Aorta (tissue), 5 donors: ENCODE measurements at places on chromosomes 2 and 18. TPM values are rescaled to one million over a fixed set of nuclear protein-coding genes. Genes with fewer than 3 reads are reported as not detected.

- H3K4me1 ChIP-seq = no peaks in the 10 kb centered on the region
- no peak for DNase-seq
- H3K27ac ChIP-seq = no peak overlapping the region
- H3K4me3 ChIP-seq = no peak overlapping the region
Measured at GRCh38 chr2:18156002-18156401, 277.5 kb downstream of the KCNS3 start.

DNA sequence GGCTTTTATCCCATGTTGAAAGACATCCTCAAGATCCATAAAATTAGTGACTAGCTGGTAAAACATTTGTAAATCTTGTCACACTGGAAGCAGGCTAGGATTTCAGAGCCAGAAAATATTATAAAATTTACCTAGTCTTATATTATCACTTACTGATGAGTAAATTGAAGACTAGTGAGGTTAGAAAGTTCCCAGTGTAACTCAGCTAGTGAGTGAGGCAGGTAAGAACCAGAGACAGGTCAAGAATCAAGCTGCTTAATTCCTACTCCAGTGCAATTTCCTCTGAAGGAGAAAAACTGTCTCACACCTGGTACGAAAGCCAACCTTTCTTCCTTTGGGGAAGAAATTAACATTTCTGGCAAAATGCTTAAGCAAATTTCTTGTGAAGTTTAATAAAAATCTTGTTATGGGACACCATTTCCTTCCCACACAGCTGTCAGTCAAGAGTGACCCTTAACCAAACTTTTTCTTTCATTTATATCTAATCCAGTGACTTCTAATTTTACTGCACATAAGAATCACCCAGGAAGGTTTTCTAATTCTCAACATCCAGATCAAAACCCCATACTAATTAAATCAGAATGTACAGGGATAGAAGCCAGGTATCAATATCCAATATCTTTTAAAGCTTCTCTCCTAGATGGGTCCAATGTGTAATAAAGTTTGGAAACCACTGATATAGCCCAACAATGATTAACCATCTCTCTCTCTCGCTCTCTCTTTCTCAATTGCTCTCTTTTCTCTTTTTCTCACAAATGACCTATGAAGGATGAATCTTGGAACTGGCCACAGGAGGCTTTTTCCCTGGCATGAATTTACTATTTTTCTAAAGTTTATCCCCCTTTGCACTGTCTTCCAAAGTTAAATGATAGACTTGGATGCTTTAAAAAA is 264.3 kb upstream of the SLC39A10 start:
- no peak overlapping the region for H3K4me3 ChIP-seq
- no peaks in the 10 kb centered on the region for H3K36me3 ChIP-seq
- H3K4me1 ChIP-seq = no peaks in the 10 kb centered on the region
- DNase-seq = no peak
- H3K27ac ChIP-seq = no peak overlapping the region

GRCh38 chr2:170026361-170026760 is 151.6 kb upstream of the MYO3B start:
- H3K27me3 ChIP-seq = no peaks in the 10 kb centered on the region
- H3K4me3 ChIP-seq = no peak overlapping the region
- H3K27ac ChIP-seq = no peak overlapping the region
- no peaks in the 10 kb centered on the region for H3K4me1 ChIP-seq
- no peak for DNase-seq
- H3K36me3 ChIP-seq = no peaks in the 10 kb centered on the region

GRCh38 chr2:166180951-166181812 is 53.4 kb upstream of the SCN1A start:
- no peaks in the 10 kb centered on the region for H3K27me3 ChIP-seq
- H3K27ac ChIP-seq = no peak overlapping the region
- no peak for DNase-seq
- no peak overlapping the region for H3K4me3 ChIP-seq

- H3K4me1 ChIP-seq = peaks cover 5% of the 10 kb centered on the region
- H3K4me3 ChIP-seq = no peak overlapping the region
- no peaks in the 10 kb centered on the region for H3K36me3 ChIP-seq
- H3K27me3 ChIP-seq = no peaks in the 10 kb centered on the region
Measured at GRCh38 chr18:34771958-34772357, 61.9 kb downstream of the DTNA start.

- no peak for DNase-seq
- peaks cover 3% of the 10 kb centered on the region for H3K4me1 ChIP-seq
- H3K4me3 ChIP-seq = no peak overlapping the region
- no peaks in the 10 kb centered on the region for H3K36me3 ChIP-seq
Measured at GRCh38 chr2:28676152-28676835, 75.3 kb upstream of the PPP1CB start.

DNA sequence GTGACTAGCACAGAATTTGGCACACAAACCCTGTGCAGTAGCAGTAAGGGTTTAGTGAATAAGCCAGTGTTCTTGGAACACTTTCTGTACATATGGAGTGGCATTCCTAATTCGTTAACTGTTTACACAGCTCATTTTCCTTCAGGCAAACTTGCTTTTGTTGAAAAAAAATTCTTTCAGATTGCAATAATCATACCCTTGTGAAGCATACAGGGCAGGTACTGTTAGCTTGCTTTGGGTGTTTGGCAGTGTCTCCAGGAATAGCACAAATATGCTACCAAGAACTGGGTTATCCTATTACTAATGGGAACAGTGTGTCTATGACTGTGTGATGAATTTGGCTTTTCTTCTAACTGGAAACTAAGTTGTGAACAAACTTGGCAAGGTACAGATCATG is 33.4 kb downstream of the UGP2 start:
- H3K27me3 ChIP-seq = no peaks in the 10 kb centered on the region
- no peak for DNase-seq
- peaks cover 26% of the 10 kb centered on the region for H3K4me1 ChIP-seq
- no peak overlapping the region for H3K27ac ChIP-seq
- no peak overlapping the region for H3K4me3 ChIP-seq

GRCh38 chr2:70712916-70713315 is 55.1 kb downstream of the ADD2 start:
- no peak for DNase-seq
- no peak overlapping the region for H3K4me3 ChIP-seq
- H3K27ac ChIP-seq = no peak overlapping the region
- no peaks in the 10 kb centered on the region for H3K36me3 ChIP-seq

DNA sequence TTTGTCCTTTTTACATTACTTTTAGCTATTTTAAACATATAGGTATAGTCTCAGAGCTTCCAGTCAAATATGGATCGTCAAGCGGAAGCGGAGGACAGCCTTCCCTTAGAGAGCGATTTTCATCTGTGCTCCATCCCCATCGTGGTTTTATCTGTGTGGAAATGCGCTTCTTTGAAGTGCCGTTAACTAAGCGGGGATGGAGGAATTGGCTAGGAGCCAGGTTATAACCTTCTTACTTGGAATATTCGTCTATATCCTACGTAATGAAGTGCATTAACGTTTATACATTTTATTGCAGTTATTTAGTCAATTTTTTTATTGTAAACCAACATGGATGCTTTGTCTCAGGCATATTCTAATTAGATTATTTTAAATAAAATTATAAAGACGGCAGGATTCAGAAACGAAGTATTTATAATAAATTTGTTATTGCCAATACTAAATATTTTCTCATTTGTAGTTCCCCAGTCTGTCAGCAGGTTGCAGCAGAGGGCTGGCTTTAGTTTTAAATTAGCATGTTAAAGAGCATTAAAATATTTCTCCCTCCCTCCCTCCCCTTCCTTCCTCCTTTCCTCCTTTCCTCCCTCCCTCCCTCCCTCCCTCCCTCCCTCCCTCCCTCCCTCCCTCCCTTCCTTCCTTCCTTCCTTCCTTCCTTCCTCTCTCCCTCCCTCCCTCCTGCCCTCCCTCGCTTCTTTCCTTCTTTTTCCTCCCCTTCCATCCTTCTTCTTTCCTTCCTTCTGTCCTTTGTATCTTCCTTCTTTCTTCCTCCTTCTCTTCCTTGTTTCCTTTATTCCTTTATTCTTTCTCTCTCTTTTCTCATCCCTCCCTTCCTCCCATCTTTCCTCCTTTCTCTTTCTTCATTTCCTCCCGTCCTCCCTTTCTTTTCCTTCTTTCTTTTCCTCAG is 80.6 kb upstream of the DOCK10 start:
- no peak for DNase-seq
- H3K36me3 ChIP-seq = no peaks in the 10 kb centered on the region
- no peaks in the 10 kb centered on the region for H3K27me3 ChIP-seq
- H3K27ac ChIP-seq = no peak overlapping the region

- H3K4me3 ChIP-seq = no peak overlapping the region
- H3K27me3 ChIP-seq = no peaks in the 10 kb centered on the region
Measured at GRCh38 chr2:163594497-163594896, 141.3 kb downstream of the FIGN start.

- no peak for DNase-seq
- H3K4me1 ChIP-seq = no peaks in the 10 kb centered on the region
- no peak overlapping the region for H3K27ac ChIP-seq
- H3K36me3 ChIP-seq = no peaks in the 10 kb centered on the region
Measured at GRCh38 chr18:26008096-26008495, 82.3 kb downstream of the SS18 start.

DNA sequence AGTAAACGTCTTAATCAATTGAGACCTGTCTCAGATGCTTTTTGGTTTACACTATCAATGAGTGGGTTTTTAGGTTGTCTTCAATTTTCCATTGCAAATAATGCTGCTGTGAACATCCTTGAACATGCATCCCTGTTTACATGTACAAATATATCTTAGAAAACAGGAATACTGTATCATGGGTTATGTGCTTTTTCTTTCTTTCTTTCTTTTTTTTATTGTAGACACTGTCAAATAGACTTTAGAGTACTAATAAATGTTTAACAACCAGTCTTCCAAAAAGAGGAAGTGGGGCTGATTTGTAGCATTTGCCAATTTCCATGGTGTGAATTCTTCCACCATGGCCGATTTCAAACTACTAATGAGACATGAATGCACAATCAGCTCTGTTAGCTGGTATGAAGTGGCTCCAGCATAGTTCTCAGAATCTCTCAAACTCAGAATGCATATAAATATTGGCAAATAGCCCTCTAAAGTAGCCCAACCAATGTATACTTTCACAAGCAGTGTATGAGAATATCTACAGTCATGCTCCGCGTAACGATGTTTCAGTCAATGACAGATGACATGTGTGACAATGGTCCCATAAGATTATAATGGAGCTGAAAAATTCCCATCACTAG is 50.3 kb upstream of the B3GNT2 start:
- no peaks in the 10 kb centered on the region for H3K4me1 ChIP-seq
- H3K27me3 ChIP-seq = no peaks in the 10 kb centered on the region
- H3K27ac ChIP-seq = no peak overlapping the region
- no peak for DNase-seq

GRCh38 chr2:105798595-105798994 is 53.9 kb downstream of the NCK2 start:
- DNase-seq = no peak
- no peak overlapping the region for H3K27ac ChIP-seq
- no peaks in the 10 kb centered on the region for H3K27me3 ChIP-seq
- no peaks in the 10 kb centered on the region for H3K36me3 ChIP-seq

- no peaks in the 10 kb centered on the region for H3K4me1 ChIP-seq
- no peaks in the 10 kb centered on the region for H3K27me3 ChIP-seq
- no peak overlapping the region for H3K4me3 ChIP-seq
- no peak for DNase-seq
Measured at GRCh38 chr2:138104071-138104470, 139.8 kb downstream of the HNMT start.

DNA sequence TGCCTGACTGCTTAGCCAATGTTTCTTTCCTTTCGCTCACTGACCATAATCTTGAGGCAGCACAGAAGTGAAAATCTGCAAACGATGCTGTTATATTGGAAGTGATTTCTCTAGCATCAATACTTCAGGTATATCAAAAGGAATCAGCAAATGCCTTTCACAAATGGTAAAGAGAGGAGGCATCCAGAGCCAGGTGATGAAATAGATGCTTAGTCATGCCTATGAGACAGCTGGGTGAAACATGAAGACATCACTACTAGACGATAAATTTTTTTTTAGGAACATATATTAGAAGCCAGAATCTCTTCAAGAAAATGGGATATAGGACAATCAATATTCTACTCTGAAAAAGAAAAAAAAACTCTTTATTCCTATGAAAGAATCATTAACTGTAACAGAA is 249.2 kb upstream of the SLC39A10 start:
- no peak overlapping the region for H3K4me3 ChIP-seq
- no peaks in the 10 kb centered on the region for H3K36me3 ChIP-seq
- no peaks in the 10 kb centered on the region for H3K4me1 ChIP-seq
- no peaks in the 10 kb centered on the region for H3K27me3 ChIP-seq

GRCh38 chr2:215833531-215834162 is 179.7 kb downstream of the MREG start:
- no peaks in the 10 kb centered on the region for H3K36me3 ChIP-seq
- no peak overlapping the region for H3K27ac ChIP-seq
- no peaks in the 10 kb centered on the region for H3K27me3 ChIP-seq
- no peak for DNase-seq
- H3K4me3 ChIP-seq = no peak overlapping the region

GRCh38 chr18:32461709-32462272 is 8.9 kb downstream of the GAREM1 start:
- DNase-seq = no peak
- no peak overlapping the region for H3K4me3 ChIP-seq
- H3K4me1 ChIP-seq = peaks cover 3% of the 10 kb centered on the region

GRCh38 chr2:111184725-111185310 is 64.1 kb downstream of the BCL2L11 start:
- DNase-seq = no peak
- no peak overlapping the region for H3K27ac ChIP-seq
- no peaks in the 10 kb centered on the region for H3K27me3 ChIP-seq
- H3K4me1 ChIP-seq = no peaks in the 10 kb centered on the region
- H3K36me3 ChIP-seq = no peaks in the 10 kb centered on the region

DNA sequence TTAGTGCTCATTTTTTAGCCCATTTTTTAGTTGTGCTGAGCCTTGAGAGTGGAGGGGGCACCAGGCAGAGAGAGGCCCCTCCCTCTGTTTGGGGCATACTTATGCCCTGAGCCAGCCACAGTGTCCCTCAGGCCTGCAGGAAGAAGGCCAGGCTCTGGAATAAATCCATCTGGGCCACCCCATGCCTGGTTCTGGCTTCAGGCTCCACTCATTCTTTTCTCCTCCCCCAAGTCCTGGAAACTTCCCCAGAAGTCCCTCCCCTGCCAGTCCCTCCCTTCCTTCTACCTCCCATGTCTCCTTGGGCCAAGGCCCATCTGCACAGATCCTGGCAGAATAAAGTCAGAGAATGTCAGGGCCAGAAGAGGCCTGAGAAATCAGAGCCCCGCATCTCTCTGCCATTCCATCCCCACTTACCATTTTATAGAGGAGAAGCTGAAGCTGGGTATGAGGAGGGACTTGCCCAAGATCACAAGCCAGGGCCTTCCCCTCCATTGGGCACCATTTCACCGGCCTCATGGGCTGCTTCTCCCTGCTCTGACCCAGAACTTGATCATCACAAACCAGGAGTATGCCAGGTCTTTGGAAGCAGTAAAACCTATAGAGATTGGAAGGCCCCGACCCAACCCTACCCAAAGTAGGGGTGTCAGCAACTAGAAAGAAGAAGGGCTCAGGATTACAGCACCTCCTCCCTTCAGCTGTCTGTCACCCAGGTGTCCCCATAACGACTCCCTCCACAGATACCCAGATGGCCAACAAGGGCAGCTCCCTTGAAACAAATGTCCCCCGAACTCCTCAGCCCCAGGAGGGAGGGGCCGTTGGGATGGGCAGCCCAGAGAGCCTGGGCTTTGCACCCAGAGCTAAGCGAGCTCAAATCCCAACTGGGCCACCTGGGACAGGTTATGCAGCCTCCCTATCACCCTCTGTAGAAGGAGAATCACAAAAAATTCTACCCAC is 108.4 kb downstream of the POLR1A start:
- peak; percentile 78 for DNase-seq
- no peaks in the 10 kb centered on the region for H3K27me3 ChIP-seq
- no peaks in the 10 kb centered on the region for H3K36me3 ChIP-seq
- H3K4me3 ChIP-seq = no peak overlapping the region
- H3K27ac ChIP-seq = peak overlapping the region; percentile 64

GALNT5 gene
- total RNA-seq = 3.2 TPM

FEV gene
- not detected for total RNA-seq

NCKAP5 gene
- total RNA-seq = 2.4 TPM

CCDC141 gene
- 28.3 TPM for total RNA-seq
